OCI-LY7 (cell line): ENCODE measurements at places on chromosomes 16 and 17.

GRCh38 chr16:31063843-31064611 lies 10.0 kb downstream of the ZNF668 start:
- no peak for DNase-seq

DNA sequence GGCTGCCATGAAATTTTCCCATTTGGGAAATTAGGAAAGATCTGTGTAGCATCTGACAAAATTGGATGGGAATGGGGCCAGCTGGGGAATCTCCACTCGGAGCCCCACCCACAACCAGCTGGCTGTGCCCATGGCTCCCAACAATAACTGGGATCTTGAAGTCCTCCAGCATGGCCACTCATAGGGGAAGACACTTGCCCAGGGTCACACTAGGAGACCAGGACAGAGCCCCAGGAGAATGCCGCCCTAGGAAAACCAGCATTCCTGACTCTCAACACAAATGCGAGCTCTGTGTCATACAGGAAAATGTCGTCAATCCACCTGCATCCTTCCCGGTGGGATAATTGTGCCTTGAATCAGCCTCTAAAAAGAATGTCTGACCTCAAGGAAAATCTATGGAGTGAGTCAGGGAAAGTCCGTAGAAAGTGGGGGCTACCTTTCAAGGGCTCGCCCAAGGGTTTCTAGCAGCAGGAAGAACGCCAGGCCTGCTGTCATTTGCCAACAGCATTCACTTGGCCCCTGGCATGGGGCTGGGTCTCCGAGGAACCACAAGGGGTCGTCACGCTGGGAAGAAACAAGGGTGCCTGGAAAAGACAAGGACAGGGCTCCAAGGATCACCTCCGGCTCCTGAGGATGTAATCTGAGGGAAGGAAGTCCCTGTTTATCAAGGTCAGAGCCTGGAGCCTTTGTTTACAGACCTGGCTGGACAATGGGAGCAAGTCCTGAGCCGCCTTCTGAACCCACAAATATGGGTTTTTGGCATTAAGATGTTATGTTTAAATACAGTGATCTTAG lies 15.9 kb downstream of the CDH5 start:
- no peak for DNase-seq

DNA sequence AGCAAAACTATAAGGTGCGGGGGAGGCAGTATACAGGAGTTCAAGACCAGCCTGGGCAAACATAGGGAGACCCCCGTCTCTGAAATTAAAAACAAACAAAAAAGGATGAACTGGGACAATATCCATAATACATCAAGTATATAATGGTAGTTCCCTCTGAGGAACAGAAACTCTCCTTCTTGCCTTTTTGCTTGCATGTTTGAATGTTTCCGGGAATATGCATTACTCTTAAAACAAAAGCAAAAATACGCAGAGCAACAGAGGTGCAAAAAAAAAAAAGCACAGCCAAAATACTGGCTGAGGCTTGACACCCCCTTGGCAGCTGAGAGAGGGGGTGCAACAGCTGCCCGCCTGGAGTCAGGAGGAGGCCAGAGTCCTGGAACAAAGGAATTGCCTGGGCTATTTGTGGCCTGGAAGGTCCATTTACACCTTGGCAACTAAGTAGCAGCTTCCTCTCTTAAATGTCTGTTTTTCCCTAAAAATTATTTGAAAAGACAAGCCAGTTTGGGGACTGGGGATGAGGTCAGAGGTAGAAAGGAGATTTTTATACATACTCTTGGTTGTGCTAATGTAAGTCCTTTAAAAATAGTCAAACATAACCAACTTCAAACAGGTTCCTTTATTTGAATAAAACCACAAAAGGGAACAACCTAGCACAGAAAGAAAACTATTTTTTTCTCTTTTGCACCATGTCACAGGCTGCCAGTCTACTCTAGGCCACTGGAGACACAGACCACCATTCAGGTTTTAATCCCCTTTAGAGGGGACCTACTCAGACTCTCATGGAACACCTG lies 19.5 kb downstream of the USP7 start:
- DNase-seq: peak; percentile 84

GRCh38 chr16:88456356-88457292 lies 3.5 kb downstream of the ZFPM1 start:
- peak; percentile 49 for DNase-seq

DNA sequence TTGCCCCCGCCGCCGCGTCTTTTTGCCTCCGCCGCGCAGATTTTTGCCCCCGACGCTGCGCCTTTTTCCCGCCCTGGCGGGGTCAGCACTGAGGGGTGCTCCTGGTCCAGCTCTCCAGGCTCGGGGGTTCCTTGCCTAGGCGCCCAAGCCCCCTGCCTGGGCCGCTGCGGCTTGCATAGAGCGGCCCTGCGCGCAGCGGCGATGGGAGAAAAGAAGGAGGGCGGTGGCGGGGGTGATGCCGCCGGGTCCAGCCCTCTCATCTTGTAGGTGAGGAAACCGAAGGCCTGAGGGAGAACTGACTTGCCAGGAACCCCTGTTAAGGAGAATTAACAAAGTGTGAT lies 330.8 kb upstream of the WSB1 start:
- no peak for DNase-seq

- no peak for DNase-seq
Observed at GRCh38 chr17:73924909-73925186, 278.6 kb upstream of the RPL38 start.

DNA sequence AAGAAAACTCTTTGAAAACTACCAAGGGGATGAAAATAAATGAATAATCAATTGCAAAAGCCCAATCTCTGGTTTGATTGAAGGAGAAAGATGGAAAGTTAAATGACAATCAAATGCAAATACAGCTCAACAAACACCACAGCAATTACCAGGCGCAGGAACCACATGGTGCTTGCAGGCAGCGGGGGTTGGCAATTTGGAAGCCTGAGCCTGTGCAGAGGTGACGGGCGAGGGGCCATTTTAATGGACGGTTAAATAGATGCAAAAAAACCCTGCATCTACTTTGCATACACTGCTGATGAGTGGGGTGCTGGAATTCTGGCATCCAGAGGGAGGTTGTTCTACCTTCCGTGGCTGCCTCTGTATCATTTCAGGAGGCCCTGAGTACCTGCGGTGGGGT lies 4.8 kb upstream of the SEZ6 start:
- no peak for DNase-seq

- no peak for DNase-seq
Observed at GRCh38 chr17:39981207-39981741, 667 bp downstream of the PSMD3 start.

GRCh38 chr17:49508866-49509587 lies 13.9 kb downstream of the NGFR start:
- no peak for DNase-seq

- DNase-seq: no peak
Observed at GRCh38 chr17:10270258-10270657, 71.9 kb upstream of the GAS7 start.

DNA sequence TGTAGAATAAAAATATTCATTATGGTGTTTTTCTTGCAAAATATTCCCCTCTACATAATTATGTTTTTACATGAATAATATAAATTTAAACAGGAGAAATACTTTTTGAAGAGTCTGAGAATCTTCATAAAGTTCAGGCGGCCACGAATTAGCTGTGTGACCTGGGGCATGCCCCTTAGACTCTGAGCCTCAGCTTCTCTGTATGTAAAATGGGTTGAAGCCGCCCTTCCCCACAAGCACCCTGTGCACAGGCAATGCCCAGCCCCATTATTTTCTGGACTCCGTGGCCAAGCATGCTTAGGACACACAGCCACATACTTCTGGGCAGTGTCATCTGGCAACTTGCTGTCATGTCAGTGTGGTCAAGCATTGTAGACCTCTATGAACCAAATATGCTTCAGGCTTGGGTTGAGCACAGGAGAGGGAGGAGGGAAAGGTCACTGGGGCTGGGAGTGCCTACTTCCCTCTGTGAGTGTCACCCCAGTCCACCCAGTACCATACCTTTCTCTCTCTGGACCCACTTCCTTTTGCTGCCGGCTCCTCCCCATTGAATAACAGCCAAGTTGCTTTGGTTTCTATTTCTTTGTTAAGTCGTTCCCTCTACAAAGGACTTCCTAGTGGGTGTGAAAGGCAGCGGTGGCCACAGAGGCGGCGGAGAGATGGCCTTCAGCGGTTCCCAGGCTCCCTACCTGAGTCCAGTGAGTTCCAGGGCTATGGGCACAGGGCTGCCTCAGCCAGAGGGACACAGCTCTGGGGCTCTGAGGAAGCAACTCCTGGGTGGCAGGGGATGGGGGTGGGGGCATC lies at the start of gene LGALS9:
Gene LGALS9 (plus strand): TSS at position 582 of the 804 bp plus-strand sequence. CDS start 78 bp downstream, at position 660.
- peak; percentile 8 for DNase-seq

- DNase-seq: no peak
Observed at GRCh38 chr16:4064950-4065352, 51.3 kb downstream of the ADCY9 start.

DNA sequence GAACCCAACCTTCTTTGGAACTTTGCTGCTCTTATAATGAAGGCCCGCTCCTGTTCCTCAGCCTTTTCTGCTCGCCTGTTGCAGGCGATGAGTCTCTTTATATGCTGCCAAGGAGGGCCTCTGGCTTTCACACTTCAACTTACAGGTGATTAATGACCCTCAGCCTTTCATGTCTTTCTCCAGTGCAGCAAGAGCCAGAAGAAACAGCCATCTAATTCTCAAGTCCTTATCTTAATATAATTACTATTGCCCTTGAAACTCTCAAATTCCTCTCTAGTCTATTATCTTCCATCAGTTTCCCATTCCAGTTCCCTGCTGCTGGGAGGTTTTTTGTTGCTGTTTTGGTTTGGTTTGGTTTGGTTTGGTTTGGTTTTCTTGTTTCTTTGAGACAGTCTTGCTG lies 121.8 kb upstream of the MED13 start:
- no peak for DNase-seq

DNA sequence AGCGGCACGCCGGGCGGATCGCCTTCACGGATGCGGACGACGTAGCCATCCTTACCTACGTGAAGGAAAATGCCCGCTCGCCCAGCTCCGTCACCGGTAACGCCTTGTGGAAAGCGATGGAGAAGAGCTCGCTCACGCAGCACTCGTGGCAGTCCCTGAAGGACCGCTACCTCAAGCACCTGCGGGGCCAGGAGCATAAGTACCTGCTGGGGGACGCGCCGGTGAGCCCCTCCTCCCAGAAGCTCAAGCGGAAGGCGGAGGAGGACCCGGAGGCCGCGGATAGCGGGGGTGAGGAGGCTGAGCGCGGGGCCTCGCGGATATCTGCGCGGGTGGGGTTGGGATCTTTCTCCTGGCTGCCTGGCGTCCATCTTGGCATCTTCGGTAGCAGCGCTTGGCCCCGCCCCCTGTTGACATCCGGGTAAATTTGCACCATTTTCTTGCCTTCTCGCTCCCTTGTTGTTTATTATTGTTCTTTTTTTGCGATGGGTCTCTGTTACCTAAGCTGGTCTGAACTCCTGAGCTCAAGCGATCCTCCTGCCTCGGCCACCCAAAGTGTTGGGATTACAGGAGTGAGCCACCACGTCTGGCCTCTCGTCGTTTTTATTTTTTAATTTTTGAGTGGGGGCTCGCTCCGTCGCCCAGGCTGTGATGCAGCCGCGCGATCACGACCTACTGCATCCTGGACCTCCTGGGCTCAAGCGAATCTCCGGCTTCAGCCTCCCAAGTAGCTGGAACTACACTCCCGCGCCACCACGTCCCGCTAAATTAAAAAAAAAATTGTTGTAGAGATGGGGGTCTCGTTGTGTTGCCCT lies 898 bp downstream of the TERF2IP start:
- peak; percentile 82 for DNase-seq

DNA sequence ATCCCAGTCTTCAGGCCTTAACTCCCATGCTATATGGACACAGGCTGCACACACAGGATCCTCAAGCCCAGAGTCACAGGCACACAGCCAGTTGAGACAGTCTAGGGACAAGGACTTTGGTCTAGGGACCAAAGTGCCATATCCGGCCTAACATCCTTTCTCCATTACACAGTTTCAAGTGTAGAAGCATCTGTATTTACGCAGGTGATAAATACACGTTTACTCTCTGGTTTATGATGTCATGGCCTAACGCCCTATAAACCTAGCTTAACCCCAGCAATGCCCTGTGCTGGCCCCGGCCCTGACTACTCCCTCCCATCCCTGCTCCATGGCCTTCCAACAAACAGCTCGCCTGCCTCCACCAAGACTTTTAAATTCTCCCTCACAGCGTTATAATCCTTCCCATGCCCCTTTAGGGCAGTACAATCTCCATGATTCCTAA lies 17.1 kb downstream of the CUEDC1 start:
- no peak for DNase-seq

DNA sequence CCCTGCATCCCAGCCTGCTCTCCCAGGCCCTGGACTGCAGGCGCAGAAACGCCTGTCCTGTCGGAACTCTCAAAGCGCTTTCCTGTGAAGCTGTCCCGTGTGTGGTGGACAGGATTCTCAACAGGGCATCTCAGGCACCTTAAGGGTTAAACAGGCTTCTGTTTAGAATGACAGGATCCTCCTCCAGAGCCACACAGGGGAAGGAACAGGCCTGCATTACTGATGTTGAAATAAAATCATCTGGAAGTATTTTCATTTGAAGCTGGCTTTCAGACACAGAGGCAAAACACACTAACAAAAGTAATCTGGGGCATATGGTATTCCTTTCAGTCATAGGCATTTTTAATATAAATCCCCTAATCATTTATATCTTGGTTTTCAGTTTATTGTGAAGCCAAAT lies 7.4 kb downstream of the HS3ST3A1 start:
- no peak for DNase-seq

- no peak for DNase-seq
Observed at GRCh38 chr17:49045376-49045775, 48.2 kb downstream of the IGF2BP1 start.

- DNase-seq: no peak
Observed at GRCh38 chr17:79907850-79908249, 68.6 kb upstream of the CBX4 start.

GRCh38 chr17:63932721-63933120 lies 590 bp upstream of the CD79B start:
- DNase-seq: peak; percentile 56

DNA sequence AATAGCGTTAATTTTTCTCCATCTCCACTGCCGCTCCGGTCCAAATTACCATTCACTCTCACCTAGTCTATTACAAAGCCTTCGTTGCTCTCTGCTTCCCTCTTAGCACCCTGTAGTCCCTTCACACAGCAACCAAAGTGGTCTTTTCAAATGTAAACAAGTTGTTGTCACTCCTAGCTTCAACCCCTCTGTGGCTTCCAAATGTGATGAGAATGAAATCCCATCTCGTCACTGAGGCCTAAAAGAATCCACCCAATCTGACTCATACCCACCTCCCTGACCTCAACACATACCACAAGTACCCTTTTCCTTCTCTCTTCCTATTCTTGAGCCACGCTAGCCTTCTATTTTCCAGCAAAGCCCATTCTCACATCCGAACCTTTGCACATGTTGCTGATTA lies 2.2 kb upstream of the PELP1 start:
- no peak for DNase-seq
